Activated T-helper 1 cell treated with Interleukin-2 at 50 U/mL for 16 hours (primary cell): ENCODE measurements at places on chromosomes 12 and 14.

DNA sequence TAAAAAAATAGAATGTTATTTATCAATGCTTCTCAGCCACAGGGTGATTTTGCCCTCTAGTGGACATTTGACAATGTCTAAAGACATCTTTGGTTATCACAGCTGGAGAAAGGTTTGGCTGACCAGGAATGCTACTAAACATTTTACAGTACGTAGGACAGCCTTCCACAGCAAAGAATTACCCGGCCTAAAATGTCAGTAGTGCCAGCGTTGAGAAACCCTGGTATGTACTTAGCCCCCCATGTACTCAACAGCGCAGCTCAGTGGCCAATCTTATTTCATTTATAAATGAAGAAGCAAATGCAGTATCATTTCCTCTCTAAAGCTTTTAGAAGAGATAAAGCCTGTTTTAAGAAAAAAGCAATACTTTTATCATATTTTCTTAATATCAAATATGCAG, 5.8 kb downstream of the MARK3 start:
- DNase-seq, result no peak

- DNase-seq, result no peak
Measured at GRCh38 chr12:86241600-86241999, 14.6 kb downstream of the MGAT4C start.

DNA sequence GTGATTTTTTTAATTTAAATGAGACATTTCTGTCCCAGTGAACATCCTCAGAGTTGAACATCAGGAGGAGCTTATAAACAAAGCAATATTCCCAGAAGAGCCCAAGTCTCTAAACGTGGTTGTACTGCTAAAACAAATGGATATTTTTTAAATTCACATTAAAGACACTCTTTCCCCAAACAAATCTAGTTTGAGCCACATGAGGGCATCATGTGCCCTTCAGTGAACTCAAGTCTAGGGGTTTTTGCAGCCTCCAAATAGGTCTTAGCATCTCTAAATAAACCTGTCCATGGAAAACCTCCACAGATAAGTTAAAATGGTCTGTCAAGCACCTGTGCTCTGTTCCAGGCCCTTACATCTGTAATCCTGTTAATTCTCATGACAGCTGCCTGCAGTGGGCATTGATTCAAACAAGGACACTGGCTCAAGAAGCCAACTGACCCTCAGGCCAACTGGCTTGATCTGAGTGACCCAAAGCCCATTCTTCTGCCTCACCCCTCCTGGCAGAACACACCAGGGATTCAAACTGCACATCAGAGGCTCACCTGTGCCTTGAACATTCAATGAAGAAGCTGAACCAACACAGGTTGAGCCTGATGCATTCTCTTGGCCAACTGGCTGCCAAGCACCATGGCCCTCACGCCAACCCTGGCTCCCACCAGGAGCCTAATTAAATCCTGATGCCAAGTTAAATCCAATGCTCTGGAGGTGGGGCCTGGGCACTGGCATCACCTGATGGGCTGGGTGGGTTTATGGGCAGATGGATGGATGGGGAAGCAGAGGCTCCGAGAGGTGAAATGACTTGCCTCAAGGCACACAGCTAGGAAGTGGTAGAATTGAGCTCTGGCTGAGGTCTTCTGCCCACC, 8.6 kb downstream of the ISCU start:
- no peak for DNase-seq

GRCh38 chr12:53952335-53952694, 2.4 kb upstream of the HOXC12 start:
- DNase-seq, result no peak

DNA sequence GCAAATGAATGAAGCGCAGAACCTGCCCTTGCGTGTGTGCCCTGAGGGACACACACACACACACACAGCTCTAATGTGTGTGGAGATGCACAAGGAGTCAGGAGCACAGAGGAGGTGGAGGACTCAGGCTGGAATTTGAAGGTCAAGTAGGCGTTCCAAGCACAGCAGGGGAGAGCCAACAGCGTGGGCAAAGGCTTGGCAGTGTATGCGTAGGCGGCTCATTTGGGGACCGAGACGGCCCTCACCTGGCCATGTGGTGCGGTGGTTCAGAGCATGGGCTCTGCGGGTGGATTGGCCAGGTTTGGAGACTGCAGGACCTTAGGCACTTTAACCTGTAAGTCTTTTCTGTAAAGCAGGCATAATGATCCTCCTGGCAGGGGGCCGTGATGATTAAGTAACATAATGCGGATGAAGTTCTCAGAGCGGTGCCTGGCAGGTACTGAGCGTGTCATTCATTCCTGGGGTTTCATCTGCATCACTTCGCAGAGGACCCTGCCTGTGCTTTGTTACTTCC, 69.5 kb upstream of the SLC24A4 start:
- no peak for DNase-seq

- DNase-seq, result no peak
Measured at GRCh38 chr12:18432206-18432605, 170.9 kb downstream of the PIK3C2G start.

DNA sequence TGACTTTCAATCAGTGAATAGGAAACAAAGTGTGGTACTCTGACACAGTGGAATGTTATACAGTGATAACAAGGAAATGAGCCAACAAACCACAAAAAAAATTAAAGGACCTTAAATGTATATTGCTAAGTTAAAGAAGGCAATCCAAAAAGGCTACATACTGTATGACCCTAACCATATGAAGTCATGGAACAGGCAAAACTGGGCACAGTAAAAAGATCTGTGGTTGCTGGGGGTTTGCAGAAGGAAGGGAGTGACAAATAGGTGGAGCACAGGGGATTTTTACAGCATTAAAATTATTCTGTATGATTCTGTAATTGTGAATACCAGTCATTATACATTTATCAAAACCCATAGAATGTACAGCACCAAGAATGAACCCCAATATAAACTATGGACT, 112.6 kb downstream of the KCNC2 start:
- no peak for DNase-seq

- DNase-seq, result no peak
Measured at GRCh38 chr12:118103201-118103600, 610 bp downstream of the VSIG10 start.
